ENCODE measurements at places on chromosomes 16 and 17. TPM values are rescaled to one million over a fixed set of nuclear protein-coding genes. Genes with fewer than 3 reads are reported as not detected.

Gene EVPL
- 43.7 TPM for total RNA-seq

Gene SLC13A2
- 0.20 TPM for total RNA-seq

DNA sequence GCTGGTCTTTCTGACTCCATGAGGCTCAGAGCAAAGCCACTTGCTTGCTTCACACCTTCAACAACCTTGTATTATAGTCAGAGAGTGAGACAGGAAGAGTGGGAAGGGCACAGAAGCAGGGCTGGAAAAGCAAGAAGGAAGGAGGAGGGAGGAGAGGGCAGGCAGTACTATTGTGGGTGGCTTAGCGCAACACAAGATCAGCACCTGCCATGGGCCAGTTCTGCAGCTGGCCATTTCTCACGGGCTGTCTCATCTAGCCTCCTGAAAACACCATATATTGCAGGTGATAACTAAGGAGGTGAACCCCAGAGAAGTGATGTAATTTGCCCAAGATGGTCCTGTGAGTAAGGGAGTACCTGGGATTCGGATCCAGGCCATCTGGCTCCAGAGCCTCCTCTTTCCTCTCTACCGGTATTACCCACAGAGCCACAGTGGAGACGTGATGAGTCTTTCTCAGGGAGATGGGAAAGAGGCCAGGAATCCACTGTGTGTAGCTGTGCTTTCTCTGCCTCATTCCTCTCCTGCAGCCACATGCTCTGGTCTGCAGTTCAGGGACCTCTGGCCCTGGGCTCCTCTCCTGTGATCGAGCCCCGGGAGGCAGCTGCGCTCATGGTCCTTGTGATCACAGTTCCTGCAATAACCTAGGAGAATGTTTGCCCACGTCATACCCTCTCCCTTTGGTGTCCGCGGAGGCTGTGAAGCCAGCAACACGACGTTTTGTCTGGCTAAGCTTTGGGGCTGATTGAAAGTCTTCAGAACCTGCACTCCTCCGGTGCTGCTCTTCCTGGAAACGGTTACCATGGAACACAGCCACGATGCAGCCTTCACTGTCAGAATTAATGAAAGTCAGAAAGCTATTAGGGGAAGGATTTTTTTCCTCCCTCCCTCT lies 178.1 kb upstream of the CCL2 start:
- DNase-seq = no peak

DNA sequence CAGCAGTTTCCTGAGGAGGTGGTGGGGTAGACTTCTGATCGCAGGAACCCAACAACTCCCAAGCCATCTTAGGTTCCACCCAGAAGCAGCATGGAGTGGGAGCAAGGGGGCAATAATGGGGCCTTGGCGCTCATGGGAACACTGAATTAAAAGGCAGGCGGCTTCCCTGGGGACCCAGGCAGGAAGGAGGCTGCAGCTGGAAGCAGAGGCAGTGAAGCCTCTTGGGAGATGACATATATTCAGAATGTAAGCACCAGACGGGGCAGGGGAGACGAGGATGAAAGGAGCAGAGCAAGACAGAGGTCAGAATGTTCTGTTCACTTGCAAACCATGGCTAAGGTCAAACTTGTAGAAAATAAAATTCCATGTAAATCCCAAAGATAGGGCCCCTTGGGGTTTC lies 2.9 kb downstream of the HIGD1B start:
- no peak for DNase-seq

DNA sequence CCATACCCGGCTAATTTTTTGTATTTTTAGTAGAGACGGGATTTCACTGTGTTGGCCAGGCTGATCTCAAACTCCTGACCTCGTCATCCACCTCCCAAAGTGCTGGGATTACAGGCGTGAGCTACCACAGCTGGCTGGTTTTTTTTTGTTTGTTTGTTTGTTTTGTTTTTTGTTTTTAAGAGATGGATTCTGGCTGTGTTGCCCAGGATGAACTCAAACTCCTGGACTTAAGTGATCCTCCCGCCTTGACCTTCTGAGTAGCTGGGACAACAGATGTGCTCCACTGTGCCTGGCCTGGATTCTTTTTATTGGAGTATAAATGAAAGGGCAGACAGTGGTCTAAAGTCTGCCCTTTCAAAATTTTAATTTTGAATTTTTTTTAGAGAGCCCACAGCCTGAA lies 44.7 kb downstream of the FOXK2 start:
- DNase-seq = no peak

DNA sequence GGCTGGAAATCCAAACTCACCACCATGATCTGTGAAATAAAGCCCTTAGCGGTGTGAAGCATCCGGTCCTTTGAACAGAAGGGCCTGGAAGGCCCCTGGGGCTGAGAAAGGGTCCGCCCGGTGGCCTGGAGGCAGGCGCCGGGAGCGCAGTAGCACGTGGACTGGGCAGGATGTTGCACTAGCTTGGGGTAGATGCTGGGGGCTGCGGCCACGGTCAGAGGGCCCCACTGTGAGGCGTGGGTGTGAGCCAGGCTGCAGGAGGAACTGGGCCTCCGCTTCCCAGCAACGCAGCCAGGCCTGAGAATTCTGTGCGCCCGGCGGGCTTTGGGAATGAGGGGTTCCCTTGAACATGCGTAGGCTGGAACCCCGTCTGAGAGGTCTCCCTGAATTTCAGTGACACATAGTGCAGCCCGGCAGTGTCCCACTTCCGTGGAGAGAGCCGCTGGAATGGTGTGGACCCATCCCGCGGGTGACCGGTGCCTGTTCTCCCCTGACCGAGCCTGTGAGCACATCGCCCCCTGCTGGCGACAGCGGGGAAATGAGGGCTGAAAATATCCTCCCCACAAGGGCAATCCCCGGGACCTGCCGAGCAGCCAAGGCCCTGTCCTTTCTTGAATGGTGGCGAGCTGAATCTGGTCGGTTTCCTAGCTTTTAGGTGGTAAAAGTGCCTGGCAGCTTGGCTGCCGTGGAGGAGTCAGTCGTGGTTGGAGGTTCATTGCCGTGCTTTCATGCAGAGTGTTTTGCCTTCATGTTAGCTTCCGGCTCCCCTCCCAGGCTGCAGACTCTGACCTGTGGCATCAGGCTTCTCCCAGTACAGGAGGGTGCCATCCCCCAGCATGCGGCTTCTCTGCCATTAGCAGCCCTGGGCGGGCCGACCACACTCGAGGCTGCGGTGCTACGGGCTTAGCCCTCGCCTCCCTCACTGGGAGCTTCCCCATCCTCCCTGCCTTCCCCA lies 43.8 kb downstream of the DNAJA2 start:
- DNase-seq = no peak

DNA sequence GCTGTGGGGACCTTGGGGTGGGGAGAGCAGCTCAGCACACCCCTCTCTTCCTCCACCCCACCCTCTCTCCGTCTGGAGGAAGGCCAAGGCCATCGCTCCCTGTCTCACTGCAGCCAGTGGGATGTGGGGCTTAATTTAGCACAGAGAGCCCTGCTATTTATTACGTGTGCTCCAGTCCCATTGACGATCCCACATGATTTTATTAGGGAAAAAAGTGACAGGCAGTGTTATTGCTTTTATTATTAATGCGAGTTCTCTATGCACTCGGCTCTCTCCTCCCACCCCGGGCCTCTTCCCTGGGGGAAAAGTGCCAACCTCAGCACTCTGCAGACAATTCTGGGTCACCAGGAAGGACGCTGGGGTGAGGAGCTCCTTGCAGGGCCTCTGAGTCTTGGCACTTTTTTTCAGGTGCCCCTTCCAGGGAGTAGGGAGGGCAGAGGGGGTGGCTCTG lies 57.3 kb downstream of the MGAT5B start:
- DNase-seq = no peak

GRCh38 chr16:27317320-27317719 lies 3.5 kb downstream of the IL4R start:
- DNase-seq = no peak

GRCh38 chr16:58377932-58378331 lies 14.3 kb upstream of the GINS3 start:
- DNase-seq = no peak

DNA sequence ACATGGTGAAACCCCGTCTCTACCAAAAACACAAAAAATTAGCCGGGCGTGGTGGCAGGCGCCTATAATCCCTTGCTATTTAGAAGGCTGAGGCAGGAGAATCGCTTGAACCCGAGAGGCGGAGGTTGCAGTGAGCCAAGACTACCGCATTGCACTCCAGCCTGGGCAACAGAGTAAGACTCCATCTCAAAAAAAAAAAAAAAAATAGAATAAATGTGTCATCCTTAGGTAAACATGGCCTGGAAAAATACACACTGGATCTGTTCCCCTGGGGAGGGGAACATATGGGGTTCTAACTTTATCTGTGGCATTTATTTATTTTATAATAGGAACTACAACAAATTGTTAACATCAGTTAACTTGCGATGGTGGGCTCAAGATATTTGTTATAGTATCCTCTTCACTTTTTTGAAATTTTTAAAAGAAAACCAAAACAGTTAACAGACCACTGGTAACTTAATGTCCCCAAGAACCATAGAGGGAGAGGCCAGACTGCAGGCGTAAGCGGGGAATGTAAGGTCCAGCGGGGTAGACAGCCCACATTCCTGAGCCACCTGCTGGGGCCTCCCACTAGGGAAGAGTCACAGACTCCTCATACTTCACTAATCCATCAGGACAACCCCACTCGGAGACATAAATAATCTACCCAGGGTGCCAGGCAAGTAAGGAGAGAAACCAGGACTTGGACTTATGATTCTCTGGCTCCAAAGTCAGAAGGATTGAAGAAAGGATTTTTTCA lies 12.5 kb upstream of the TXNDC11 start:
- no peak for DNase-seq

GRCh38 chr16:31335431-31335830 lies 19.5 kb upstream of the ITGAX start:
- DNase-seq = no peak

- no peak for DNase-seq
Measured at GRCh38 chr17:49497148-49498028, 2.3 kb downstream of the NGFR start.

All from skin of body (tissue), 3 donors.